ENCODE measurements at places on chromosomes 13 and 19.
A peak's percentile ranks its signal among the peaks of the same experiment; 100 is the strongest.

- DNase-seq = no peak
Observed at GRCh38 chr13:23628250-23628649, 58.0 kb downstream of the TNFRSF19 start.

DNA sequence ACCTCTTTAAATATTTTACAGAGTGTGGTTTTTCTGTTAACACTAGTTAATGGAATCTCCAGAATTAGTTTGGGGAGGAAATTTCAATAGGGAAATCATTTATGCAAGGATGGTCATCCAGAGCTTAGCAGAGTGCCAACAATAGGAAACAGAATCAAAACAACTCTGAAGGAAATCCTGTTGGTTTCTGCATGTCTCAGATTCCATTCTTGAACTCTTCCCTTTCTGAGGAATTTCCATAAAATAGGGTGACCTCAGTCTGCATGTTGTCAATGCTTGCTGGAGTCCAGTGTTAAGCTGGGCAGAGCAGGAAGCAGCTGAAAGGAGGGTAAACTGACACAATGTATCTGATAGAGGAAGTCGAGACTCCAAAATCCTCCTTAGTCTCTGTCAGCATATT is 16.9 kb downstream of the CBY2 start:
- no peak for DNase-seq

- DNase-seq = no peak
Observed at GRCh38 chr19:55063492-55063843, 520 bp upstream of the RDH13 start.

GRCh38 chr19:10864538-10864899 is 6.8 kb upstream of the CARM1 start:
- peak; percentile 70 for DNase-seq

GRCh38 chr19:13835791-13836723 is 40.8 kb downstream of the ZSWIM4 start:
- DNase-seq = no peak

DNA sequence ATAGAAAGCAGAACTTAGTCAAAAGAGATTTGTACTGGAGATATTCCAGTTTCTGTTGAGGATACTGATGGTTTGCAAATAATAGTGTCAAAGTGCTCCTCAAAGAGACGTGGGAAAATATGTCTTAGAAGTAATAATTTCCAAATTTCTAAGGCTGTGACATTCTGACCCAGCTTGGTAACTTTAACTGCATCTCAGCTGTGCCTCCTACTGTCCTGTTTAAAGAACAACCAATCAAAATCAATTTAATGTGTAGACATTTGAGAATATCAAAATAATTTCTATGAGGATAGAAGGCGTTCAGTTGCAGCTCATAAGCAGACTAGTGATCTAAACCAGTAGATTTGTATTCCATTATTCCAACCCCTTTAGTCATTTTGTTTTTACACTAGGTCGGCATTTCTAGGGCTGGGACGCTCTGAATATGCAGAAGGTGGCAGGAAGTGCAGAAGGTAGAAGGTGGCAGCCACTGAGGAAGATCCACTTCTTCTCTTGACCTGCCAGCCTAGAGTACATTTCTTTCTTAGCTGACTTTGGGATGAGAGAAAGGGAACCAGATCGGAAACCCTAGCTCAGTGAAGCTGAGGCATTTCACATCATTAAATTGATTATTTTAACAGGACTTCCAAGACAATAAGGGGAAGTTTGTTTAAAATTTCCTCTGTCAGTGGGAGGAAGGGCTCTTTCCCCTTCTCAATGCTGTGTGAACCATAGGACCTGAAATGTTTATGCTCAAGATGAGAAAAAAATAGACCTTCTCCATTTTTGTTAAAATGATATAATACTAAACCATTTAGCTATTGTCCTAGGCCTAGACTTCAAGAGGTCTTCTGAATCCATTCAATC is 67.5 kb downstream of the COL4A1 start:
- no peak for DNase-seq

GRCh38 chr19:40284501-40285352 is at the start of gene AKT2:
Gene AKT2, minus strand, starts transcription at chr19:40285345. Its CDS starts 20,078 bp downstream, at chr19:40265267.
- peak; percentile 71 for DNase-seq

DNA sequence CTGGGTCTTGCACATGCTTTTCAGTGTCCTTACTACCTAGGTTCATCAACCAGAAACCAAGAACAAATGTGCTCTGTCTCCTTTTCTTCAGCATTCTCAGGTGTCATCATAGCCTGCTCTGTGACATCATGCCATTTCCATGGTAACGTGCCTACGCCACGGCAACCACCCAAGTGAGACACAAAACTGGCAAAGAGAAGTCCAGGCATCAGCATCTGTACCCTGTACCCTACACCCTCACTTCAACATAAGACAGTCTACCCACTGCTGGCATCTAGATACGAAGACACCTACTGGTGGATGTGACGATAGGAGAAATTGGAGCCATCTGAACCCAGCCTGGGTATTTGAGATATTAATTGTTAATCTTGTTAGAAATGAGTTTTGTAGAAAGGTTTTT is 13.3 kb downstream of the ZC3H4 start:
- DNase-seq = no peak

- no peak for DNase-seq
Observed at GRCh38 chr13:42170029-42170428, 101.9 kb upstream of the AKAP11 start.

DNA sequence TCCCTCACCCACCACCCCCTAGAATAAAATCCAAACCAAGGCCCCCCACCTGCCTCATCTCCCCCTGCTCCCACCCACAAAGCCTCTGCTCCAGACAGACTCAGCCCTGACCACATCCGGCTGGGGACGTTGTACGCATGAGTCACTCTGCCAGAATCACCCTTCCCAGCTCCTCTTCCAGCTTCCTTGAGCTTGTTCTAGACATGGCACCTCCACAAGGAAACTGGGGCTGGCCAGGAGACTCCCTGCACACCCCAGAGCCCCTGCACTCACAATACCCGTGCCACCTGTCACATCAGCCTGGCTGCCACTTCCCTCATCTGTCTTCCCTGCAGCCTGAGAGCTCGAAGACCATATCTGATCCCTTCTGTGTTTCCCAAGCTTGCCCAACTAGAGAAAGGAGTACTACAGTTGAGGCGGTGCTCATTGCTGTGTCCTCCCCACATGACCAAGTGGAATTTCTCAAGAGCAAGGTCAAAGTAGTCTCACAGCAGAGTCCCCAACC is 9.7 kb downstream of the DEDD2 start:
- DNase-seq = no peak

DNA sequence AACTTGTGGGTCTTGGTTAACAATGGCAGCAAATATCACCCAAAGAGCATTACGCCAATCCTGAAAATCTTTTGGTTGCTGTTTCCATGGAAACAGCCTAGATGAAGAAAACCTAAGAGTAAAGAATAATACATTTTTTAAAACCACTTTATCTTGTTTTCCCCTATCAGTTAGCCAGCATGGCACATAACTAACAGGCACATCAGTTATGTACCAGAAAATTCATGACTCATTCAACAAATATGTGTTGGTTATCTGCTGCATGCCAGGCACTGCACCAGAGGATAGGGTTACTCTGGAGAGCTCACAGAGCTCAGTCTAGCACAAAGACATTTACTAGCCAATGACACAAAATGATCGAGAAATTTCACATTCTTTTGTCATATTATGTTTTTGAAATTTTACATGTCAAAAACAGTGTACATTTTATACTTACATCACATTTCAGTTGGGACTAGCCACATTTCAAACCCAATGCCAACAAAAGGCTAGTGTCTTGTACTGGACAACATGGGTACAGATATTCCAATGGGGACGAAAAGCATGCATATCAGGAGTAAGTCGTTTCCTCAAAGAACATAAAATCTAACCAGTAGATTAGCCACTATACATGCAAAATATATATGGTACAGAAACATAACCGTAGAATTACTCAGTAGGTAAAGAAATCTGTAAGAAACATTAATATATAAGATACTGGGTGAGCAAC is 20.3 kb downstream of the LNX2 start:
- DNase-seq = no peak

DNA sequence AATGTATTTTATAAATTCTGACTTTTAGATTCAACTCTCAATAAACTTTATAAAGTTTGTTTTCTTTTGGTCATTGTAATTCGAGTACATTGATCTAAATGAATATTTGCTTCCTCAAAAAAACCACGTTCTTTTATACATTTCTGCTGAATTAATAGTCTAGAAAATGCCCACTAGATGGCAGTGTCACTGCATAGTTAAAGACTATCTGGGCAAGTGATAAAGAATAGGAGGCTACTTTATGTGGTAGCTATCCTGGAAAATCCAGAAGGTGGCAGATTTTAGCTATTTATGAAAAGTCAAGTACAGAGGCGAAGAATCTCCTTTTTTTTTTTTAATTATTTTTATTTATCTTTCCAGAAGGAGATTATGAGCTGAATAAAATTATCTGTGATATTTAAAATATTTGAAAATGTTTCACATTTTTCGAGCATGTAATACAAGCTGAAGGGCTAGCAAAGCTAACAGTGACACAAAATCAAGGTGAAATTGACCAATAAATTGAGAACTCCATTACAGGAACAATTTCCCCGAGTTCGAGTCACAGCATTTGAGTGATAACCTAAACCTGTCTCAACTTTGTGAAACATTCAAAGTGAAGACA is 221.8 kb downstream of the OLFM4 start:
- no peak for DNase-seq

DNA sequence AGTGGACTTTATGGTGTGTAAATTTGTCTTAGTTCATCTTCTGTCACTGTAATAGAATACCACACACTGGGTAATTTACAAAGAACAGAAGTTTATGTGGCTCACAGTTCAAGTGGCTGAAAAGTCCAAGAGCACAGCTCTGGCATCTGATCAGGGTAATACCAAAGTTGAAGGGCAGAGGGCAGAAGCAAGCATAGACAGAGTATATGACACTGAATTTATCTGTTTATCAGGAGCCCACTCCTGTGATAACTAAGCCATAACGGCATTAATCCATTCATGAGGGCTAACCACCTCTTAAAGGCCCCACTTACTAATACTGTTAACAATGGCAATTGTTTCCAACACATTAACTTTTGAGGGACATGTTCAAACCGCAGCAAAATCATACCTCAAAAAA is 4.0 kb upstream of the RFXAP start:
- DNase-seq = no peak

DNA sequence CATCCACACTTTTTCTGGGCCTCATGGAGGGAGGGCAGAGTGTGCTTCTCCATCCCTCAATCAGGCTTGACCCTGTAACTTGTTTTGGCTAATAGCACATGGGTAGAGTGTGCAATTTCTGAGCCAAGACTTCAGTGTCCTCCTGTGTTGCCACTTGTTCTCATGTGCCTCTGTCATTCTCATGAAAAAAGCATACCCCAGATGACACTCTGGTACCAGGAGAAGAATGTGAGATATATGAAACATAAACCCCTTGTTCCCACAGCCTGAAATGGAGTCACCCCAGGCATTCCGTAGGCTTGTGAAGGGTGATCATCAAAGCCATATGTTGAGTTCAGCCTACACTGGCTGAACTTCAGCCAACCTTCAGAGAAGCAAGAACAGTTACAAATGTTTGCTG is 239.2 kb upstream of the MIR17HG start:
- DNase-seq = no peak

- DNase-seq = no peak
Observed at GRCh38 chr13:102039264-102039663, 362.6 kb downstream of the FGF14 start.

DNA sequence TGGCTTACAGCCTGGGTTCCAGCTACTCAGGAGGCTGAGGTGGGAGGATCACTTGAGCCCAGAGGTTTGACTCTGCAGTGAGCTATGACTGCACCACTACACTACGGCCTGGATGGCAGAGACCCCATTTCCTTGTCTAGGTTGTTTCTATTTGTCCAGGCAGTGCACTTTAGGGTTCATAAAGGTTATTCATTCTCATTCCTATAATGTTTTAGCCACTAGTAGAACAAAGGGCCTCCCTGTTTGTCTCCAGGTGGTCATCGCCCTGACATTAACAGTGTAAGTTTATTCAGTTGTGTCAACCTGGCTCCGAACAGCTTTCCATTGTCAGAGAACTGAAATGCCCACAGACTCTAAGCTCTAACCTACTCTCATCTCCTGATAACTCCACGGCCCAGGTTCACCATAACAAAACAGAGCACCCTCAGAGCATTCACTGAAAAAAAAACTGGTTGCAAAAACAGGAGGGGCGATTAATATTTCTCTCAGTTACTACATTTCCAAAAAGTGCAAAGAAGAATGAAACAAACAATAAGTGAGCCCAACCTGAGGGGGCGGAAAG is 37.1 kb downstream of the SMAD9 start:
- no peak for DNase-seq

- DNase-seq = no peak
Observed at GRCh38 chr19:31126236-31126635, 223.0 kb downstream of the TSHZ3 start.

GRCh38 chr19:40089462-40089861 is 1.3 kb downstream of the ZNF780A start:
- DNase-seq = no peak

- no peak for DNase-seq
Observed at GRCh38 chr19:54534156-54534555, 31.5 kb downstream of the LAIR2 start.

GRCh38 chr13:52765611-52766390 is 26.2 kb upstream of the CNMD start:
- DNase-seq = no peak

GRCh38 chr13:99307648-99308339 is 595 bp upstream of the GPR183 start:
- DNase-seq = no peak

GRCh38 chr13:91216928-91217700 is 130.4 kb upstream of the MIR17HG start:
- DNase-seq = no peak

GRCh38 chr19:34504809-34505291 is 23.3 kb downstream of the WTIP start:
- DNase-seq = no peak

GRCh38 chr13:42101821-42102585 is 53.6 kb downstream of the DGKH start:
- DNase-seq = no peak

- DNase-seq = no peak
Observed at GRCh38 chr13:81302125-81302524, 961.2 kb upstream of the SPRY2 start.

DNA sequence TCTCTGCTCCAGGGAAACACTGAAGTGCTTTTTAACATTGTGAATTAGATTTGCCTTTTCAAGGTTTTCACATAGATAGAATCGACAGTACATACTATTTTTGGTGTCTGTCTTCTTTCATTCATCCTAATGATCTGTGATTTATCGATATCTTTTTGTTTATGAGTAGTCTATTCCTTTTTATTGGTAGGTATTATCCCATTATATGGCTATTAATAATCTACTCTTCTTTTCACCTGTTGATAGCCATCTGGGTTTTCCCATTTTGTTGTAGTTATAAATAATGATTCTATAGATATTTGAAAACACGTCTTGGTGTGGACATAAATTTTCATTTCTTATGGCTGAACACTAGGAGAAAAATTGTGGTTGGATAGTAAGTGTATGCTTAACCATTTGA is 262.6 kb downstream of the MAB21L1 start:
- no peak for DNase-seq

DNA sequence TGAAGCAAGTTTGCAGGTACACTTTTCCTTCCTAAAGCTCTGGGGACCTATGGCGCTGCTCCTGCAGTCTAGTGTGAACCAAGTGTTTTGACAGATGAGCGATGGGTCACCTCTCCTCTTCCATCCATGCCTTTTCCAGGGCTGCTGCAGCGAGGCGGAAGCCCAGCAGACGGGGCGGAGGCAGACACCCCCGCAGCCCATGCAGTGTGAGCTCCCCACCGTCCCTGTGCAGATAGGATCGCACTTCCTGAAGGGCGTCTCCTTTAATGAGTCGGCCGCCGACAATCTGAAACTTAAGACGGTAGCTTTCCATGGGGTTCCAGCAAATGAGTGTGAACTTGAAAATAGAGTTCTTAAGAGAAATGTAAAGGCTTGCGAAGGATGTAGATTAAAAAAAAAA is 37.1 kb upstream of the GPI start:
- no peak for DNase-seq

GRCh38 chr19:7674010-7675005 is 2.6 kb upstream of the MCEMP1 start:
- peak; percentile 50 for DNase-seq

Measured in T-helper 2 cell (primary cell).